Activated CD8-positive, alpha-beta memory T cell treated with anti-CD3 and anti-CD28 coated beads for 48 hours (primary cell): ENCODE measurements at places on chromosomes 4 and X.

GRCh38 chrX:150227873-150228410, 135.2 kb upstream of the MAMLD1 start:
- no peak for DNase-seq

DNA sequence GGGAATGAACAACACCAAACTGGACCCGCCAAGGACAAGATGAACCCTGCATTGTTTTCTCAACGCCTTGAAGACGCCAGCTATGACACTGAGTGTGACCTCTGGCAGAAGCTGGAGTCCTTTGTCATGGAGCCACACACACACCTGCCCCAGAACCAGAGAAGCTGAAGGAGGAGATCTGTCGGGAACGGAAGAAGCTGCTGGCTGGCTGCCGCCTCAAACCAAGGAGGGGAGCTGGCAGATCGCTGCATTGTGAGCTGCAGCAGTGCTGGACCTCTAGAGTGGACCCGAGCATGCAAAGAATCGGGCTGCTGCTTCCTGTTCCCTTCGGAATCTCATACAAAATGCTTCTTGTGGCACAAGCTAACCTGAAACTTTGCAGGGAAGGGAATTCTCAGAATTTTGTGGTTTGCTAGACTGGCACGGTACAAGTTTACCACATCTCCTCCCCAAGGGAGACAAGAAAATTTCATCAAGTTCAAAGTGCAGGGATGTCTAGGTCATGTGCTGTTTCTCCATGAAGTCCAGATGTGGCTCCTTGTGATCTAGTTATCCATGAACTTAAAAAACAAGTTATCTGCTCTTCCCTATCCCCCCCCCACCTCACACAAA, 23.4 kb upstream of the GLRB start:
- DNase-seq, result no peak

- DNase-seq, result no peak
Observed at GRCh38 chrX:44400161-44400560, 56.7 kb upstream of the EFHC2 start.

DNA sequence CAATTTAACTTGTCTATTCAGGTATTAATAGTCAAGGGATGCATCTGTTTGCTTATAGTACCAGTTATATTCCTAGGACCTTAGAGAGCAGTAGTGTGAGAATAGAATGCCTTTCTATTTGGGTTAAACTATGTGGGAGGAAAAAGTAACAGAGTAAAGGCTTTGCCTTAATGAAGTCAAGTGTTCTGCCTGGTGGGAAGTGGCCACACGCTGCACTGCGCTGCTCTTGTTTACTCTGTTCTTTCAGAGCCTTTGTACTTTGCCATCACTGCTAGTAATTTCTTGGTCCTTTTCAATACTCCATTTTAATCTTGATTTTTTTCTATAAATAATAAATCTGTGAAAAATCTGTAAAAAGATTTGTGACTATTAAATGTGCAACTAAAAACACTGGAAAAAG, 38.0 kb downstream of the YIPF6 start:
- no peak for DNase-seq

DNA sequence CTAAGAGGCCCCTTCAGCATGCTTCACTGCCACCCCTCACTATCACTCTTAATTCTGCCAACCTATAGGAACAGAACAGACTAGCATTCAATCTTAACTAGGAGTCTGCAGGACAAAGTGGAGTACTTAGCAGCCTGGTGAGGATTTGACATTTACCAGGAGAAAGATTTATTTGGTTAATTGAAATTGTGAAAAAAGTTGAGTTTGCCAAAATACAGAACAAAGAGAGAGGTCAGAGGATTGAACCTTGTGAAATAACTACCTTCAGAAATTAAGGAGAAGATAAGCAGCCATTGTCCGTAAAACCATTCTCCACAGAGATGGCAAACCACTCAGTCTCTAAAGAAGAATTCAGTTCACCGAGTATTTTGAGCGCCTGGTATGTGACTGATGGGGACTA, 41.8 kb upstream of the IQCM start:
- no peak for DNase-seq

GRCh38 chr4:48024522-48024921, 8.0 kb downstream of the NIPAL1 start:
- no peak for DNase-seq

- DNase-seq, result no peak
Observed at GRCh38 chr4:17722356-17722700, 59.1 kb downstream of the FAM184B start.

DNA sequence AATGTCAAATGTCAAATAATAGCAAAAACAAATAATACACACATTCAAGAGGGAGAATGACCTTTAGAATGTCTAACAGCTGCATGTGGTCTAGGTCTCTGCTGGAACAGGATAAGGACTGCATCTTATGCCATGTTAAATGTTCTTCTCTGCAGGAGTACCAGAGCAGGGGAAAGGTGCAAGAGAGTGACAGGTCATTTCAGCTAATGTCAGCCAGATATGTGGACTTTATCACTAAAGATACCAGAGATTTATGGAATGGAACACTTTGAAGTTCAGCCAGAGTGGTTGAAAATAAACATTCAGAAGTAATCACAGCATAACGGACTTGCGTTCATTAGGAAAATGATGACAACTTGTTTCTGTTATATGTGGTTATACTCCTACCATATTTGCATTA, 24.3 kb downstream of the GRID2 start:
- no peak for DNase-seq

GRCh38 chr4:33837043-33837838, 2407.1 kb downstream of the ARAP2 start:
- DNase-seq, result no peak

GRCh38 chr4:80219301-80220025, 22.2 kb downstream of the PRDM8 start:
- no peak for DNase-seq

DNA sequence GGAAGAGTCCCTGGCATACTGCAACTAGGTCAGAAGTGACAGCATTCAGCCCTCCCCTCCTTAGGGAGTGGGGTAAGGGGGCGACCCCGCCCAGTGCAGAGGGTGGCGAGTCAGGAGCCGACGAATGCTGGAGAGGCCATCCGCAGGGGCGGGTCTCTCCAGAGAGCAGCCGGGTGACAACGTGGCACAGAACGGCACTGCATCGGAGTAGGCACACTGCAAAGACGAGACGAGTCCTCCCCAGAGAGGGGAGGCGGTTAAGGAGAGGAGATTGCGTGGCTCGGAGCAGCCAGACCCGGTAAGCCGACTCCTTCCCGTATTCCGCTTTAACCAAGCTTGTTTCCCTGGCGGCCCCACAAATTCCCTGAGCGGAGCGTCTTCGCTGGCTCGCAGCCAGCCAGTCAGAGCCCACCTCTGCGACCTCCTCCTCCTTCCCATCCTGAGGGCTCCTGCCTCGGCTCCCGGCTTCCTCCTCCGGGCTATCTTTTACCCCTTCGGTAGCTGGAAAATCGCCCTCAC, 54.9 kb downstream of the LINC00632 start:
- no peak for DNase-seq

- DNase-seq, result no peak
Observed at GRCh38 chr4:94605241-94605805, 152.4 kb upstream of the BMPR1B start.

DNA sequence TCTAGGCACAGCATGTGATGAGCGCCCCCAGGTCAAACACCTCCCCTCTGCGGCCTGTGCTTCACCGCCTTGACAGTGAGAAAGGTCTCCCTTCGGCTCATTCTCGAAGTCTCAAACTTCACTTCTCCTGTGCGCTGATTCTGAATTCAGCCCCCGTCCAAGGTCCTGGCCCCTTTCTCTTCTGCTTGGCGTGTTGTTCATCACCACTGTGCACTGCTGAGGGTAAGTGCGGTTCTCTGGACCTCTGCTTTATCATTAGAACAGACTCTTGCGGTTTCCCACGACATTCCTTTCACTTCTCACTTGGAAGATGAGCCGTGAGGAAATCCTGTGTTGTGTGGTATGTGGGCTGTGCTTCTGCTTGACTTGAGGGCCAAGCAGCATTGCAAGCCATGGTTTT, 11.9 kb downstream of the HTT-AS start:
- no peak for DNase-seq

- DNase-seq, result no peak
Observed at GRCh38 chrX:40247848-40248622, 150.3 kb upstream of the BCOR start.

- DNase-seq, result no peak
Observed at GRCh38 chrX:80663331-80663730, 146.3 kb downstream of the BRWD3 start.

GRCh38 chr4:38067499-38067898, 107.3 kb downstream of the PTTG2 start:
- DNase-seq, result no peak

- no peak for DNase-seq
Observed at GRCh38 chr4:150402871-150403272, 179.1 kb upstream of the MAB21L2 start.

DNA sequence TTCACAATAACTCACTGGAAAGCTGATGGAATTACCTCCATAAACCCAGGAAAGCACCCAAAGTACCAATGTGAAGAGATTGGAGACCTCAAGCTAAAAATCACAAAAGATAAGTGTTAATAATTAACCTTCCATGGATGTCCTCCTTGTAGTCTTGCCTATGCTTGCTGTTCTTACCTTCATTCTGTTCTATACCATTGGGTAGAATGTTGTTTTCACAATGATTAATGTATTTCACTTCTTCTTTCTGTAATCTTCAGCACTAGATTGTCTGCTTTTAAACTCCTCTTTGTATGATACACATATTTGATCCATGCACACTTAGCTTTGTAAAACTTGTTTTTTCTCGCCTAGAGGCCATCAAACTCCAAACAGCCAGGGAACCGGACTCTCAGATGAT, 570.3 kb downstream of the RAPGEF2 start:
- DNase-seq, result no peak

- DNase-seq, result no peak
Observed at GRCh38 chrX:13338996-13339515, 19.2 kb upstream of the ATXN3L start.

DNA sequence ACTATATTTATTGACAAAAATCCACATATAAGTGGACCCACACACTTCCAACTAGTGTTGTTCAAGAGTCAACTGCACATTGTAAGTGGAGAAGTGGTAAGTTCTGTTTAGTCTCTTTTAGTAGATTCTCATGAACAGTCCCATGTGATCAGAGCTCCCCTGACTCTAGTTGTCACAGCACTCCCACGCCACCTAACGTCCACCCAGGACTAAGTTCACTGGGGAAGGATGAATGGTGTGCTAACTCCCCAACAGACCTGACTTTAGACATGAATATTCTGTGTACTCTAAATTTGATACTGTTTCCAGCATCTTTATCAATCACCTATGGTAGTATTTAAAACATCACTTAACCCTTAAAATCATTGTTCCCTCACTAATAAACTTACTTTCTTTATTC, 59.8 kb downstream of the PACRGL start:
- no peak for DNase-seq

GRCh38 chr4:132683957-132684356, 465.1 kb upstream of the PCDH10 start:
- DNase-seq, result no peak

GRCh38 chr4:168408620-168409019, 71.7 kb downstream of the DDX60L start:
- no peak for DNase-seq

GRCh38 chr4:182853731-182854330, 63.4 kb downstream of the DCTD start:
- DNase-seq, result no peak

- DNase-seq, result no peak
Observed at GRCh38 chr4:124890522-124890921, 178.0 kb upstream of the ANKRD50 start.

DNA sequence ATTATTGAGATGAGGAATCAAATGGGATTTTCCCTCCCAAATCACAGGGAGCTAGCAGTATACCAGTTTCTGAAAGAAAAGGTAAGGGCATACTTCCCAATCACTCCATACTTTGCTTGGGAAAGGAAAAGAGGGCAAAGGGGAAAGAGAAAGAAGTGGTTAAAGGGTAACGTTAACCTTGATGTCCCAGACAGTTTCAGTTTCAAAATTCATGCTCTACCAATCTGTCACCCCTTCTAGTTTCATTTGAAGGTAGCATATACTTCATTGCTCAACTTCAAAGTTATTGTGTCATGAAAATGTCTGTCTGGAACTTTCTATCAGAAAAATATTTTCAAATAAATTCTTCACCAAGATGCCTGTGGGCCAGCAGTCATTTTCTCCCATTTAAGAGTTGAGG, 16.0 kb downstream of the TNMD start:
- no peak for DNase-seq

DNA sequence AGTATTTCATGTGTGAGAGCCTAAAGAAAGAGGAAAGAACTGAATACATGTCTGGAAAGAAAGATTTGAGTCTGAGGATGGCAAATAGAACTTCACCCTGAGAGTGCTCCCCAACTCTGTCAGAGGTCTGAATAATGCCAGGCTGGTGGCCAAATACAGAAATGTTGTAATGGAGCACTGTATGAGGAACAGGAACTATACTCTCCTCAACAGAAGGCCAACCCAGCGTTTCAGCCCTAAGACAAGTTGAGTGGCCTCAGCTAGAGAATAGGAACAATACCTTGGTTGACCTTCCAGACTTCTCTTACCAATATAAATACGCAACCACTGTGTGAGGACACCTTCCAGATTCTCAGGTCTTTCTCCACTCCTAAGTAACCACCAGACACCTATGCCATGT, 94.5 kb upstream of the STIM2 start:
- DNase-seq, result no peak

DNA sequence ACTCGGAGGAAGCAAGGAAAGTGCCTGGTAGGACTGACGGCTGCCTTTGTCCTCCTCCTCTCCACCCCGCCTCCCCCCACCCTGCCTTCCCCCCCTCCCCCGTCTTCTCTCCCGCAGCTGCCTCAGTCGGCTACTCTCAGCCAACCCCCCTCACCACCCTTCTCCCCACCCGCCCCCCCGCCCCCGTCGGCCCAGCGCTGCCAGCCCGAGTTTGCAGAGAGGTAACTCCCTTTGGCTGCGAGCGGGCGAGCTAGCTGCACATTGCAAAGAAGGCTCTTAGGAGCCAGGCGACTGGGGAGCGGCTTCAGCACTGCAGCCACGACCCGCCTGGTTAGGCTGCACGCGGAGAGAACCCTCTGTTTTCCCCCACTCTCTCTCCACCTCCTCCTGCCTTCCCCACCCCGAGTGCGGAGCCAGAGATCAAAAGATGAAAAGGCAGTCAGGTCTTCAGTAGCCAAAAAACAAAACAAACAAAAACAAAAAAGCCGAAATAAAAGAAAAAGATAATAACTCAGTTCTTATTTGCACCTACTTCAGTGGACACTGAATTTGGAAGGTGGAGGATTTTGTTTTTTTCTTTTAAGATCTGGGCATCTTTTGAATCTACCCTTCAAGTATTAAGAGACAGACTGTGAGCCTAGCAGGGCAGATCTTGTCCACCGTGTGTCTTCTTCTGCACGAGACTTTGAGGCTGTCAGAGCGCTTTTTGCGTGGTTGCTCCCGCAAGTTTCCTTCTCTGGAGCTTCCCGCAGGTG, 637 bp downstream of the AR start:
- DNase-seq, result no peak

DNA sequence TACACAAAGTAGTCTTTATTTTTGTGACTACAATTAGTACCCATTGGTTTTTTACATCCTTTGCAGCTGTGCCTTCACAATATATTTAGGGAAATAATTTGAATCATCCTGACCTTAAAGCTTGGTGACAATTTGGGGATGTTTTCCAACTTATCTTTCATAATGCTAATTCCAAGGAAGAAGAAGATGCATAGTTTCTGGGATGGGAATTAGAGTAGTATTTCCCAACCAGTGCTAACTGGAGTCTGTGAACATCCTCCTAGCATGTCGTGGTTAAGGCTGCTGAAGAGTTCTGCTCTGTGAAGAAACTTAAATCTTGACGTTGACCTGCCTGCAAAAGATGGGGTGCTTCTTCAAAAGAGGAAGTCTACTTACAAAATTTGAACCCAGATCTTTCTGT, 173.5 kb downstream of the ANK2 start:
- no peak for DNase-seq
